AG08396 (cell line): ENCODE measurements at places on chromosomes 3 and 15.

- DNase-seq = no peak
Observed at GRCh38 chr3:53768478-53769459, 77.5 kb downstream of the CHDH start.

DNA sequence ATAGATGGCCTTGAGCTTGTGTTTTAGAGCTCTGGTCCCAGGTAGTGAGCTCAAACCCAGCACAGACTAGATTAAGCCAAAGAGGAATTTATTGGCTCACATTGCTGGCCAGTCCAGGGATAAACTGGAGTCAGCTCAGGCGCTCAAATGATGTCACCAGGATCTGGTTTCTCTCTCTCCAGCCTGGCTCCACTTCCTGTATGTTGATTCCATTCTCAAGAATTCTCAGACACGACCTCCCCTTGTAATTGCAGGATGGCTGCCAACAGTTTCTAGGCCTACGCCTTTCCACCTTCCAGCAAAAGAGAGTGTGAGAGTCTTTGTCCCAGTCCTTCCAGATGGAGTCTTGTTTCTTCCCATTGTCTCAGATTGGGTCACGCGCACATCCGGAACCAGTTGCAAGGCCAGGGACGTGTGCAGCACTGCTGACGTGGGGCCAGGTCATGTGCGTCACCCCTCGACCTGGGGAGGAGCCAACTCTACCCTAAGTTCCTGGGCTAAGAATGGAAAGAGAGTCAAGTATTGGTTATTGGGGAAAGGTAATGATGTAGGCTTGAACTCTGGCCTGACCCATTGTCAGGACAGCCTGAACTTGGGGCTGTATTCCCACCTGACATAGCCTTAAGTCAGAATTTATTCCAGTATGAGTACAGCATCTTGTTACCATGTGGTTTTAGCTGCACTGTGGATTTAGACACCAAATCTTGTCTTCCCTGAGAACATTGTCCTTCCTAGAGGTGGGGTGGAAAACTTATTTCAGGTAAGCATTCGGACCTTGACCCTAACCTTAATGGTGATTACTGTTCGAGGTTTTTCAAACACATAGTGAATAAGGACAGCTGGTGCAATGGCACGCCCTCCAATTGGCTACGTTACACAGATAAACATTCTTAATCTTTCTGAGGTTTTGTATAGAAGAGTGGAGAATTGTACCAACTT lies 31.6 kb downstream of the CACNA1D start:
- no peak for DNase-seq

- DNase-seq = no peak
Observed at GRCh38 chr15:64522226-64522823, 61.9 kb downstream of the ZNF609 start.

DNA sequence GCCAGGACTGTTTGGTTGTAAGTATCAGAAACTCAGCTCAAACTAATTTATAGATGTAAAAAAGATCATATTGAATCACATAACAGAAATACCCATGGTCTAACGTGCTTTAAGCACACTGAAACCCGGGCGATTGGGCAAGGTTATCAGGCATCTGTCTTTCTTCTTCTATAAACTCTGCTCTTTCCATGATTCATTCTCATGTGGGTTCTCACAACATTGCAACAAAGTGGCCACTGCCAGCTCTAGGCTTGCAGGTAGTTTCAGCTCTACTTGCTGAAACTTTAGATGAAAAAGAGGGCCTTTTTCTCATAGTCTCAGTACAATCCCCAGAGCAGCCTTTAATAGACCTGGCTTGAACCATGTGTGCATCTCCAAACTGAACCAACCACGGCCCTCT lies 456.1 kb downstream of the MFSD1 start:
- no peak for DNase-seq

- no peak for DNase-seq
Observed at GRCh38 chr3:74173090-74173489, 441.4 kb downstream of the CNTN3 start.

DNA sequence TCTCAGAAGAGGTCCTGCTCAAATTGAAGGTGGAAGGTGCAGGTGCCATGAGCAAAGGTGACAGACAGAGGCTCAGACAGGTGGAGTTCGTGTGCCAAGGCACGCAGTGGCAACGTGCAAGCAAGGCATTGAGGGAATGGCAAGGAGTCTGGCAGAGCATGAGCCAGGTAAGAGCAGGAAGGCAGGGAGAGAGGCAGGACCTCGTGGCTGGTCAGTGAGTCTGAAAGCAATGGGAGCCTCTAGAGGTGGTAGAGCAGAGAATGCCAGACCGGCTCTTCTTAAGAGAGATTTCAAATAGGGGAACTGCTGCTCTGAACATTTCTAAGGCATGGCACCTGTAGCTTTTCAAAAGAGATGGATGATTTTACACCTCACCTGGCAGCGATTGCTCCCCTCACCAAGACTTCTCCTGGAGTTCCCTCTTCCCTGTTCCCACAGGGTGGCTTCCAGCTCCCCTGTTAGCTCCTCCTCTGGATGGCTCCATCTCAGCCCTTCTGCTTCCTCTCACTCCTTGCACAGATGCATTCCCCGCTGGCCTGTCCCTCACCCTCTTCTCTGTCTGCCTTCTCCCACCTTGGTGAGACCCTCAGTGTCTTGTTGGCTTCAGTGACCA lies 2.7 kb downstream of the MYO5C start:
- no peak for DNase-seq

GRCh38 chr3:196144383-196145105 lies 62.7 kb upstream of the TFRC start:
- peak; percentile 66 for DNase-seq

DNA sequence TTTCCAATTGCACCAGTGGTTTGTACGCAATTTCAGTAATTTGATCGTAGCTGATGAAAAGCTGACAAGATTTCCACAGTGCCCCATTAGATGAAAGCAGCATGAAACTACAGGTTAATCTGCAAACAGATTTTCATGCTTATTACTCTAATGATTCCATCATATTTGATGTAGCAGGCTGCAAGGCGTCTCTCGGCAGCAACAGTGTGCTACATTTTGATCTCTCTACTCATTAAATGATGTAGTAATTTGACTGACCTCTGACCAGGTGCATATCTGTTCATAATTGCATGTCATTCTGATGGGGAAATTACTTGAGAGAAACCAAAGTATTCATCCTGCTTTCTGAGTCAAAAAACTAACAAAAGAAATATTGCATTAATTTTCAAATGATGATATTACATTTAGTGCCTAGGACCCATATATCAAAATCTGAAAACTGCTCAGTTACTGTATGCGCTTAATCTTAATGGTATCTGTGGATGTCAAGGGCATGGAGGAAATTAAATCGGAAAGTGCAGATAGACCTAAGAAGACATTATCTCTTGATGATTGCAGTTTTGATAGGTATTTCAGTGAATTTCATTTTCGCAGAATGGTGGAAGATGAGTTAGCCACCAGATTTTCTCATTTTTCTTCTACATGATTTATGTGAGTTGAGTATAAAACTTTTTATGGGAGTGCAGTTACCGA lies 198.5 kb downstream of the RSRC1 start:
- no peak for DNase-seq

DNA sequence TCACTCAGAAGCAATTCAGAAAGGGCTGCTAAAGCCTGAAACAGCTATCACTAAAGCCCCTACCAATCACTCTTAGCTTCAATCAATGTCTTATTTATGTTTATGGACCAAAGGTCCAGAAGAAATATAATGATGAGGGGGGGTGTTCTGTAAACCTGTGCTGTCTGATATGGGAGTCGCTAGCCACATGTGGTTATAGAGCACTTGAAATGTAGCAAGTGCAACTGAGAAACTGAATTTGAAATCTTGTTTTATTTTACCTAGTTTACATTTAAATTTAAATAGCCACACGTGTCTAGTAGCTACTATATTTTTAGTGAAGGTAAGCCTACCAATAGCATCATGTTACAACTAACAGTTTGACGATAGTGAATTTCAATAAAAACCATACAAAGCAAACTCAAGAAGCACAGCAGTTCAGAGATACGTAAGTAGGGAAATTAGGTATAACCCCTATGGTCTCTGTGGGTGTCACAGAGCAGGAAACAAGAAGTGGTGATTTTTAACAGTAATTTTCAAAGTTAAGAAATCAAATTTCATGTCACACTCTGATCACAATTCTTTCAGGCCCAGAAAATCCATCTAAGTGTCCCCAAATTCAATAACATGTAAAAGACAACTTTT lies 3.6 kb downstream of the POU1F1 start:
- no peak for DNase-seq

DNA sequence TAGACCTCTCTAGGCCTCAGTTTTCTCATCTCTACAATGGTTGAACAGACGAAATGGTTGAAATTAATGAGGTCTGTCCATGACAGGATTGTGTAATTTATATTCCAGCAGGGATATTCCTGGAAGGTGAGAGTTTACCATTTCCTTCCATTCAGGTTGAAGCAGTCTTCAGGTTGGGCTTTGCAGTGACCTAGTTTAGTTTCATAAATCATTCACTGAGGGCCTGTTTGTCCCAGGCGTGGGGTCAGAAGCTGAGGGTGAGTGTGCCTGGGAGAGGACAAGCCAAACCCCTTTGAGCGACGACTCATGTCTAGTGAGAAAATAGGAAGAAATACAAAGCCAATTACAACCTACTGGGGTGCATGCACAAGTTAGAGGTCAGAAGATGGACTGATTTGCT lies 57.2 kb upstream of the CACNA2D3 start:
- no peak for DNase-seq

- no peak for DNase-seq
Observed at GRCh38 chr15:64247535-64247905, 84.7 kb upstream of the PPIB start.

DNA sequence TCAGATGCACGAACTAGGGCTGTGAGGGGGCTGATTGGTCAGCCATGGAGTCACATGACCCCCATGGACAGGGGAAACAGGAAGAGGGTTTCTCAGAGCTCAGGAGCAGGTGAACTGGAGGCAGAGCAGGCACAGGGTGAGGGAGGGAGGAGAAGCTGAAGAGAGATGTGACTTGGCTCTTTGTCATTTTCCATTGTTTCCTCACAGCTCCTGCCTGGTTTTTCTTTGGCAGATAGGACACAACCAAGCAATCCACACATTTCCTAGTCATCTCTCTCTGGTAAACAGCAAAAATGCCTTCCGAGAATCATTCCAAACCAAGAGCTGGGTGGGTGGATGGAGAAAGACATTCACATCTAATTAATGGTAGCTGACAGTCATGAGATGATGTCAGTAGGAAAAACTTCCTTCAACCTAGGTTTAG lies 43.4 kb upstream of the LMCD1 start:
- peak; percentile 55 for DNase-seq

- DNase-seq = no peak
Observed at GRCh38 chr3:126033051-126033745, 50.7 kb downstream of the SLC41A3 start.

DNA sequence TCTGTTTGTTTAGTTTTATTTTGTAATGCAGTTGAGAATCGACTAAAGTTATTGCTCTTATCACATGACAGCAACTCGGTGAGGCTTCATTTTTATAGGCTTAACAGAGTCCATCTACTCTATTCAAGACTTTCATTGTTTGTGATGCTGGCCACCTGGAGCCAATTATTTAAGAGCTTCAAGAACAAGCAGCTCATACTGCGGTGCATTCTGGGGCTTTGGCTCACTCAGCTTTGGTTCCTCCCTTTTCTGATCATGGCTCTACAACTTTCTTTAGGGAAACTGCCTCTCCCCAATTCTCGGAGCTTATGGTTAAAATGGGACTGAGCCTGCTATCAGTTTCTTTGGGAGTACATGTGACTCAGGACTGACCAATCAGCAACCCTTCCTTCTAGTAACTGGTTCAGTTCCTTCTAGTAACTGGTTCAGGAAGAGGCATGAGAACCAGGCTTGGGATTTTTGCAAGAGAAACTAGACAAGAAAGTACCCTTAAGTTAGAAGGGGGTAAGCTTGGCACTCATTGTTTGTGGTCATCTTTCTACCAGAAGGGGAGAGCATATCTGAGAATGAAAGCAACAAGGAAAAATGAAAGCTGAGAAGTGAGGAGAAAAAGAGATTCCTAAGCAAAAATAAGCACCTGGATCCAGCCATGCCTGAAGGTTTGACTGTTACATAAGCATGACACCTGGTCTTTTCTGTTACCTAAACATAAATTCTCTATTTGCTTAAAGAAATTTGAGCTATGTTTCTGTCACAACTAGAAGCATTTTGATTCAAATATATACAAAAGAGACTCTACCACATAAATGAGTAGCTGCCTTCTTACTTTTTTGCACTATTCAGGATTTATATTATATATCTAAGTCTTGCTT lies 24.1 kb upstream of the ARHGEF3 start:
- no peak for DNase-seq

GRCh38 chr3:44340058-44340395 lies 1.5 kb downstream of the TCAIM start:
- DNase-seq = no peak

DNA sequence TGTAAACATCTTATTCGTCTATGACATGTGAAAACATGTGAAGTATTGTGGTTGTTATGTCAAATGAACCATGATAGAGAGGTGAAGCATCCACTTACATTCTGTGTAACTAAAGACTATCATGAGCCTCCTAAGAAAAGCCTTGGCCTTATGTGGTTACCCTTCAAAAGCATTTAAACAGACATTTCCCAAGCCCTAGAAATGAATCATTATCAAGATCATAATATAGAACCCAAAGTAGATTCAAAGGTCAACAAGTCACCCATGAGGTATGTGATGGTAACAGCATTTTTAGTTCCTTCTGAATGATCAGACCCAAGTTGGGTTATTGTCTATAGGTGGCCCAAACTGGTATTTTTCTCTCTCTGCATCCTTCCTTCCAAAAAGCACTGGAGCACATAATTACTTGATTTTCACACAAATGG lies 408.0 kb downstream of the TBL1XR1 start:
- no peak for DNase-seq

DNA sequence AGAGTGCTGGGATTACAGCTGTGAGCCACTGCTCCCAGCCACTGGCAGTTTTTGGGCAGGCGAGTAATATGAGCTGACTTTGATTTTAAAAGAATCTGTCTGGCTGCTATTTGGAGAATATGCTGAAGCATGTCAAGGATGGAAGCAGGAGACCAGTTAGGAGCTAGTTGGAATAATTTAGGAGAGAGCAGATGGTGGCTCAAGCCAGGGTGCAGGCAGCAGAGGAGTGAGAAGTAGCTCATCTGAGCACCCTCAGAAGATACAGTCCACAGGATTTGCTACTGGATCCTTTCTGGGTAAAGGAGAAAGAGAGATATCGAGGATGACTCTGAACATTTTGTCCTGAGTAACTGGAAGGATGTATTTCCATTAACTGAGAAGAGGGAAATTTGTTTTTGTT lies 30.4 kb upstream of the BDH1 start:
- no peak for DNase-seq

- DNase-seq = peak; percentile 70
Observed at GRCh38 chr3:59424268-59425010, 374.6 kb upstream of the CFAP20DC start.

DNA sequence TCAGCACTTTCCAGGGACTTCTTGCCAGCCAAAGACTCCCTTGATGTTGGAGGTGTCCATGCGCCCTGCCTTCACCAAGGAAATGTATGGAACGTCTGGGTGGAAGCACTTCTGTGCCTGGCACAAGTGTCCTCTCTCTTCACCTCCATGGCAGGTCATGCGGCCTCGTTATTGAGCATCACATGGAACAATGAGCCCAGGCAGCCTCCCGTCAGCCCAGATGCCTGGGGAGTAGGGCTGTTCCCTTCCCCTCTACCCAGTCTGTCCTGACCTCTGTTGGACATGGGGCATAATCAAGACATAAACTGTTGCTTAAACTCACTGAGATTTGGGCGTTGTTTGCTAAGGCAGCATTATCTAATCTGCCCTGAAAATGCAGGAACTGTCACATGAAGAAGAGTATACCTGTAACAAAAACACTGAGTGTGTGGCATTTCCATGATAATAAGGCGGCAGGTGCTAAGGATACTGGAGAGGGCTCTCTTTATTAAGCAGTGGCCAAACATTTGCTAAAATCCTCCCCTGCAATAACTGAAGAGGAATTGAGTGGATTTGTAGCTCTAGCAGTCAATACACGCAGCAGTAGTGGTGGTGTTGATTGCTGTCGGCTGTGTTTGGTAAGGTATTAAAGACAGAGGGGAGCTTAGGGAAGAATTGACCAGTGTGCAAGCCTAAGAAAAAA lies 338.2 kb upstream of the ATP10A start:
- no peak for DNase-seq
